ENCODE measurements at places on chromosomes 5 and 9. TPM values are rescaled to one million over a fixed set of nuclear protein-coding genes. Genes with fewer than 3 reads are reported as not detected.

DNA sequence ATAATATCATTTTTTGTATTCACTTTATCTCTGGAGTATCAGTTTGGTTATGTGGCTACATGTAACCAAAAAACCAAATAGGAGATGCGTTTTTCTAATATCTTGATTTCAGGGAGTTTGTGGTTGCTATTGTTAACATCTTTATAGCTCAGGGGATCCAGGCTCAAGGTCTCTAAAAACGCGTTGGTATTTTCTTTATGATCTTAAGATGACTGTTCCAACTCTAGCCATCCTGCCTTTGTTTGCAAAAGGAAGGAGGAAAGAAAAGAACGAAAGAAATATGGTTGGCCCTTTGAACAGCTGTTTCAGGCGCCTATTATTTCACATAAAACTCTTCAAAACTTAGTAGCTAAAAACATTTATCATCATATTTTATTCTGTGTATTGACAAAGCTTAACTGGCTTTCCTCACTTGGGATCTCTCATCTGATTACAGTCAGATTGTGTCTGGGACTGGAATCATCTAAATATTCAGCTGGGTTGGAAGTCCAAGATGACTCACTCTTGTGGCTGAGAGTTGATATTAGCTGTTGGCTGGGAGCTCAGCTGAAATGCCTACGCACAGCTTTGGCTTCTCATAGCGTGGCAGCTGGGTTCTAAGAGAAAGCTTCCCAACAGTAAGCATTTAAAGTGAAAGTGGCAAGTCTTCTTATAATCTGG, 60.1 kb downstream of the FAM174A start:
- H3K4me3 ChIP-seq: no peak overlapping the region
- no peaks in the 10 kb centered on the region for H3K27me3 ChIP-seq

GRCh38 chr5:19855931-19856330, 132.1 kb downstream of the CDH18 start:
- no peaks in the 10 kb centered on the region for H3K36me3 ChIP-seq
- no peak overlapping the region for H3K27ac ChIP-seq
- no peak for DNase-seq
- no peak overlapping the region for H3K4me3 ChIP-seq

DNA sequence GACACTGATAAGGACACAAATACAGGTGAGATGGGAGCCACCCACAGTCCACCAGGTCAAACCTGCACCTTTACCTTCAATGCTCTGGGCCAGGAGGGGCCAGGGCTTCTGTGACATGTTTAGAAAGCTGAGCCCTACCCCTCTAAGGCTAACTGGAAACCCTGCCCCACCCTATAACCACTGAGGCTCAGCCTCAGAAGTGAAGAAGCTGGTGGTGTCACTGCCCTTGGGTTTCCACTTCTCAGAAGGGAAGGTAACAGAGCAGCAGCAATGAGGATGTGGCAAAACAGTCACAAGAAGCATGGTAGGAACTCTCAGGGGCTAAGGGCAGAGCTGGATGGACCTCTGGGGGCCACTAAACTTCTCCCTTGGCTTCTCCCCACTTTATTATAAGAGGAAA, 6.0 kb downstream of the PDGFRB start:
- H3K27ac ChIP-seq: no peak overlapping the region
- no peak for DNase-seq
- no peaks in the 10 kb centered on the region for H3K4me1 ChIP-seq
- peaks cover 16% of the 10 kb centered on the region for H3K27me3 ChIP-seq
- no peaks in the 10 kb centered on the region for H3K36me3 ChIP-seq

DNA sequence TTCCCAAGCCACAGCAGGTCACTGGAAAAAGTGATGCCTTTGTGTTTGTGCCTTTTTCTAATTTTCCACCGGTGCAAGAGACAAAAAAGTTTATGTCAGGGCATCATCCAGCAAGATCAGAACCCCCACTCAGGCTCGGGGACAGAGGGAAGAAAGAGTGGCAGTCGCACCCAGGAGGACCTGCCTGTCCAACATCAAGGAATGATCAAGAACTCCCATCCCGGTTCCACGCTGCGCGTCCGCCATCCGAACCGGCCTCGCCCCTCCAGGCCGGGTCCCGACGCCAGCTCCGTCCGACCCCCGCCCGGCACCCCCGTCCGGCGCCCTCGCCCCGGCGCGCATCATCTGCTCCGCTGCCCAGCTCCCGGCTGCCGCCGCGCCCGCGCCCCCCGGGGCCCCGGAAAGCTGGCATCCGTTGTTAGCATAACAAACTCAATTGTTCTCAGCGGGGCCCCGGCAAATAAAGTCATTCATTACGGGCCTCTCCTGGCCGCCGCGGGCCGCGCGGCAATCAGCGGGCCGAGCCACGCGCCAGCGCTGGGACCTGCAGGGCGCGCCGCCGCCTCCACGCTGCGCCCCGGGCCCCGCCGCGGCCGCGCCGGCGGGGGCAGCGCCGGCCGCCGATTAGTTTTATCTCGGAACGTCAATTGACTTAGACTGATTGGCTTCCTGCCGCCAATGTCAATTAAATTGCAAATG, 48.1 kb downstream of the PAX5 start:
- H3K4me1 ChIP-seq: peaks cover 7% of the 10 kb centered on the region
- H3K36me3 ChIP-seq: no peaks in the 10 kb centered on the region
- H3K27me3 ChIP-seq: peaks cover 11% of the 10 kb centered on the region
- H3K4me3 ChIP-seq: no peak overlapping the region
- no peak overlapping the region for H3K27ac ChIP-seq
- DNase-seq: no peak

DNA sequence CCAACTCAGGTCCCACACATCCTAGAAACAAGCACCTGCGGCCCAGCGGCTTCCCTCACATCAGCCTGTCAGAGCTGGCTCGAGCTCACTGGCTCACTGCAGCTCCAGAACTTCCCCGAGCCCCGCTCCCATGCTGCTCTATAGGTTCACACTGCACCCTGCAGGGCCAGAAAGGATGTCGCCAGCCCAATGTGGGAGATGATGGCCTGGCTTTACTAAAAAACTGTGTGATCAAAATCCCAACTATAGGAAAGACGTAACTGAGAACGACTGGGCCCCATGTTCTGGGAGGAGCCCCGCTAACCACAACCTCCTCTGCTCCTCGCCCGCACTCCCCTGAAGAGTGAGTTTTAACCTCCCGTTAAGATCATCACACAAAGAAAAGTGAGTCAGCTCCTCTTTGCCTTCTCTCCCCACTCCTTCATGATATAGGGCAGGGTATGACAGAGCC, 4.6 kb downstream of the SURF4 start:
- peak; percentile 61 for DNase-seq
- H3K27me3 ChIP-seq: no peaks in the 10 kb centered on the region
- H3K4me3 ChIP-seq: peak overlapping the region; percentile 55
- peak overlapping the region; percentile 94 for H3K27ac ChIP-seq

GRCh38 chr5:127418974-127419682, 98.3 kb upstream of the PRRC1 start:
- no peak overlapping the region for H3K27ac ChIP-seq
- H3K4me1 ChIP-seq: no peaks in the 10 kb centered on the region
- H3K4me3 ChIP-seq: no peak overlapping the region
- H3K27me3 ChIP-seq: no peaks in the 10 kb centered on the region

DNA sequence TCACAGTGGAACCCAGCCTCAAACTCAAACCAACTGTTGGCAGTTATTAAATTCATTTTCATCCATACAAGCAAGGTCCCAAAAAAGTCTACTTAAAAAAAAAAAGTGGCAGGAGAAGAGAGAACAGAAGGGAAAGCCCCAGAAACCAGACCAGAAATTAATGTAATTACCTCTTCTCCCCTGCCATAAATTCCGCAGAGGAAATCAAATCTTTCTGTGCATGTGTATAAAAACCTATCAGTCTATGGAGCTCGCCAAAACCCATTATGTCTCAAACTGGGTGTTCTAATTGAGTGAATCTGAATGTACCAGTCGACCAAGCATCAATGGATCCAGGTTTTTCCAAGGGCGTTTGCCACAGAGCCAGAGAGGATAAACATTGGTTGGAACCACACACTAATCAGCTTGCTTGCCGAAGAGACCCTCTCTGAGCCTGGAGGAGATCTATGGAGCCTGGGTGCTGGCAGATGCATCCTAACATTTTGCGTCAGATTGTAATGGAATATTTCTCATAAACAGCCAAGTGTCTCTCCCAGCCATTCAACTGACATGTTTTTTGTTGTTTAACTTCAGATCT, 7.9 kb upstream of the HAND1 start:
- H3K4me1 ChIP-seq: peaks cover 12% of the 10 kb centered on the region
- H3K36me3 ChIP-seq: no peaks in the 10 kb centered on the region
- no peak overlapping the region for H3K4me3 ChIP-seq
- H3K27ac ChIP-seq: no peak overlapping the region

DNA sequence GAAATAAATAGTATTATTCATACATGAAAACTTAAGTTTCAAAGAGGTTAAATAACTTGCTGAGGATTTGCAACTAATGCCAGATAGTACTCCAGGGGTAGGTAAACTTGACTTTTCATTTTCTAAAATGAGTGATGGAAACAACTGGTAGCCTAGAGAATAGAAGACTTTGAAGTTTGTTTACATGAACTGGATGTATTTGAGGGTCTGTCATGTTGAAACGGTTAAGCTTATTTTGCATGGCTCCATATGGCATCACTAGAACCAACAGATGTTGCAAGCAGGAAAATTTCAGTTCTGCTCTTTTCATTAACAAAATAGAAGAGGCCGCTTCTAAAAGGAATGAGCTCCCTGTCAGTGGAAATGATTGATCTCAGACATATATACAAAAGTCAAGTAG, 105.1 kb upstream of the SGCD start:
- no peaks in the 10 kb centered on the region for H3K4me1 ChIP-seq
- no peak for DNase-seq
- no peak overlapping the region for H3K27ac ChIP-seq
- no peak overlapping the region for H3K4me3 ChIP-seq

Gene CDC25C
- total RNA-seq: not detected

Gene OR1L4
- not detected for total RNA-seq

Gene AJM1
- 7.5 TPM for total RNA-seq

Gene ENG
- total RNA-seq: 6.8 TPM

Gene SUSD3
- 39.6 TPM for total RNA-seq

Gene TRIP13
- 0.95 TPM for total RNA-seq

All from T-cell (primary cell).